ENCODE measurements at places on chromosomes 7 and 10.

DNA sequence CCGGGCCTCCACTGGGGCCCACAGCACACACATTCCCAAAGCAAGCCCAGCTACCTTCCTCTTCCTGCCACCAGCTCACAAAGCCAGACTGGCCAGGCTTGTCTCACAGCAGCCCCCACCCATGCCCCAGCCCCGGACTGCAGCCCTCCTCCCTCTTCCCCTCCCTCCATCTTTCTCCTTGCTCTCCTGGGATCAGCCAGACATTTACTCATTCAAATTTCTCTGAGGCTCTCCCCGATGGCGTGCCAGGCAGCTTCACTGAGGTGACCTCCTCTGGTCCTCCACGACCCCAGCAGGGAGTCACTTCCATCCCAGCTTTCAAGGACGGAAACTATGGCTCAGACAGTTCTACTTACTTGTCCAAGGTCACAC, 187.5 kb downstream of the GRID1 start:
- DNase-seq: no peak

- no peak for DNase-seq
These were observed 53.8 kb upstream of the SLC16A12 start for GRCh38 chr10:89589101-89589720.

GRCh38 chr7:155814316-155815276, 2.3 kb upstream of the SHH start:
- DNase-seq: no peak

GRCh38 chr7:45582136-45582749, 8.1 kb downstream of the ADCY1 start:
- no peak for DNase-seq

- no peak for DNase-seq
These were observed 102.6 kb upstream of the AGR3 start for GRCh38 chr7:16984375-16984774.
